Cardiac fibroblast (primary cell): ENCODE measurements at places on chromosomes 11 and 22.
A peak's percentile ranks its signal among the peaks of the same experiment; 100 is the strongest.

GRCh38 chr22:40620464-40621046 is 16.0 kb downstream of the MRTFA start:
- peak; percentile 79 for DNase-seq

GRCh38 chr22:23061471-23062280 is 8.6 kb upstream of the GNAZ start:
- no peak for DNase-seq

DNA sequence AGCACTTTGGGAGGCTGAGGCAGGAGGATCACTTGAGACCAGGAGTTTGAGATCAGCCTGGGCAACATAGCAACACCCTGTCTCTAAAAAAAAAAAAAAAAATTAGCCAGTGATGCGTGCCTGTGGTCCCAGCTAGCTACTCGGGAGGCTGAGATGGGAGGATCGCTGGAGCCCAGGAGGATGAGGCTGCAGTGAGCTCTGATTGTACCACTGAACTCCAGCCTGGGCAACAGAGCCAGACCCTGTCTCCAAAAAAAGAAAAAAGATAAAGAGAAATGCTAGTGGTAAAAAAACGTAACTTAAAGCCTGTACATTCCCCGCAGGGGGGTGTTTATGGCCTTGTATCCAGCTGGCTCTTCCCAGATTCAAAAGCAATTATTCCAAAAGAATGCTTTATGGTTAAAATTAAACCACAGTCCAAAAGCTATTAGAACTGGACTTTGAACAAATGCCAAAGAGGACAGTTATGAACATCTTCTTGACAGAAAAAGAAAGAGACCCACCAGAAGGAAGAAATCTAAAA is 16.4 kb upstream of the SNX32 start:
- peak; percentile 16 for DNase-seq

GRCh38 chr22:42280836-42281235 is 10.4 kb upstream of the TCF20 start:
- DNase-seq, result no peak

- DNase-seq, result no peak
Observed at GRCh38 chr11:77042111-77042726, 8.0 kb downstream of the B3GNT6 start.
